Femur (tissue), 1 donor: ENCODE measurements at places on chromosomes 6 and 20.

GRCh38 chr6:42766163-42766670, 15.6 kb upstream of the BICRAL start:
- DNase-seq, result no peak

DNA sequence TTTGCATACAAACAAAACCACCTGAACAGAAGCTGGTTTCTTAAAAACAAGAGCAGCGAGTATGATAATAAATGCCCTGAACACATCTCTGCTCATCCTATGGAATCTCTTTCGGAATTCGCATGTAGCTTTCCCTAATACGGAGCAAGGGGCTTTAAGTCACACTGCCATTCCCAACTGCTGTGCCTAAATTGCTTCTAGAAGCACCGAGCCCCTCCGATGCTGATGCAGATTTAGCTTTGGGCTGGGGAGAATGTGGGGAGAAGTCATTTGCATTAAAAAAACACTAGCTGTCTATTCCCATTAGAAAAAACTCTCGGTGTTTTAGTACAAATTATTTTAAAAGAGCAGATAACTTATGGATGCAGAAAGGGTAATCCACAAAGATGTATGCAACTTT, 76.9 kb downstream of the CD83 start:
- no peak for DNase-seq

DNA sequence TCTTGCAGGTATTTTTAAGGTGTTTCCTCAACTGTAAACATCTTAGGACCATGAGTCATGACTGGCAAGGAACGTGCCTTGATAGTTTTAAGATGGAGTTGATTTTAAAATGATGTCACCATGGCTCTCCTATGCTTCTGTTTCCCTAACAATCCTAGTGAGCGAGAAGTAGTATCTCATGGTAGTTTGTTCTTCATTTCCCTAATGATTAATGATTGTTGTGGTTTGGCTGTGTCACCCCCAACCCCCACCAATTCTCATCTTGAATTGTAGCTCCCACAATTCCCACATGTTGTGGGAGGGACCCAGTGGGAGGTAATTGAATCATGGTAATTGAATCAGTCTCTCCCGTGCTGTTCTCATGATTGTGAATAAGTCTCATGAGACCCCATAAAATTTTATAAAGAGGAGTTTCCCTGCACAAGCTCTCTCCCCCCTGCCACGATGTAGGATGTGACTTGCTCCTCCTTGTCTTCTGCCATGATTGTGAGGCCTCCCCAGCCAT, 16.8 kb upstream of the BNIP5 start:
- no peak for DNase-seq

DNA sequence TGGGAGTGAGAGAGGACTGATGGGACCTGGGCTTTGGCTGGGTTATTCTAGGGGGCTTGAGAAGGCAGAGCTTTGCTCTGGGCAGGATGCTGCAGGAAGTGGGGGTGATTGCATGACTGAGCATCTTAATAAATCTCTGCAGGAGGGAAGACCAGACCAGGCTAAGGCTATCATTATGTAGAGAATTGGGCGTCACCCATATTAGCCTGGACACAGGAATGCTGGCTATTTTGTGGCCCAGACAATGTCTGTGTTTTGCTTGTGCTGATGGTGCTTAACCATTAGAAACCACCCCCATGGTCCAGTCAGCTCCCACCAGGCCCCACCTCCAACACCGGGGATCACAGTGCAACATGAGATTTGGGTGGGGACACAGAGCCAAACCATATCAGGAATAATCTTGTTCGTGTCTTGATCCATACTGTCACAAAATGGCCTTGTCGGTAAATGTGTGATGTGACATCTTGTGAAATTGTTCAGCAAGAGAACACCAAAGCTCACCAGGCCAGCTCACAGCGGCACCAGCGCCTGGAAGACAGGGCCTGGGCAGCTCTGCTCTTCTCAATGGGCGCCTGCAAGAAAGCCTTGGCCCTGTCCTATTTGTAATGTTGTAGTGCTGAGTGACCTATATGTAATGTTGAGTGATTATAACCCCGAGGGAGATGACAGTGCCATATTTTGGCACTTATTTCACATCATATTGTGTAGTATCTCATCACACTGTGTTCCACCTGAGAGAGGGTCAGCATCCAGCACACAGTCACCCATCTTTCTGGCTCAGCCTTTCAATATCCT, 211.8 kb downstream of the QKI start:
- no peak for DNase-seq

- peak; percentile 16 for DNase-seq
Measured at GRCh38 chr6:33176906-33177305, 15.4 kb downstream of the COL11A2 start.

GRCh38 chr6:167664678-167665660, 161.7 kb upstream of the AFDN start:
- DNase-seq, result no peak
